ENCODE measurements at places on chromosomes 13 and 19. TPM values are rescaled to one million over a fixed set of nuclear protein-coding genes. Genes with fewer than 3 reads are reported as not detected.

DNA sequence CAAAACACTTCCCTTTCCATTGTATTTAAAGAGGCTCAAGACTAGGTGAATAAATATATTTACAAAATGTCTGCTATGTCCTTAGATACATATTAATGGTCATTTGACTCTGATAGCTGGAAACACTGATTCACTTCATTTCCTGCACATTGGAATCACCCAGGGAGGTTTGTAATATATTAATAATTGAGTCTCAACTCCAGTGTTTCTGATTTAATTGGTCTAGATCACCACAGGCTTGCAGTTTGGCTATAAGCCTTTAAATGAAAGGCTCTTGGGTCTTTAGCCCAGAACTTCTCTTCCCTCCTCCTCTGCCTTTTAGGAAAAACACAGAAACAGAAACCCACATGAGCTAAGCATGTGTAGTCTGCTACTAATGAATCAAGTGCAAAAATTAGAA lies 378.0 kb downstream of the TBC1D4 start:
- DNase-seq = no peak
- H3K36me3 ChIP-seq = no peaks in the 10 kb centered on the region
- H3K4me3 ChIP-seq = no peak overlapping the region
- no peaks in the 10 kb centered on the region for H3K4me1 ChIP-seq
- no peaks in the 10 kb centered on the region for H3K27me3 ChIP-seq

The NFIX gene
- 0.21 TPM for polyA plus RNA-seq

GRCh38 chr19:38388349-38389100 lies at the start of gene SPRED3:
Gene SPRED3 (plus strand): TSS chr19:38388697. CDS start chr19:38390303, 1,606 bp downstream.
- peak within 1 kb of the TSS; percentile 96 for H3K4me3 ChIP-seq
- DNase-seq = no peak
- H3K4me1 ChIP-seq = peaks cover 13% of the 10 kb centered on the region
- H3K27ac ChIP-seq = peak within 1 kb of the TSS; percentile 90
- H3K36me3 ChIP-seq = no peaks in the 10 kb centered on the region

DNA sequence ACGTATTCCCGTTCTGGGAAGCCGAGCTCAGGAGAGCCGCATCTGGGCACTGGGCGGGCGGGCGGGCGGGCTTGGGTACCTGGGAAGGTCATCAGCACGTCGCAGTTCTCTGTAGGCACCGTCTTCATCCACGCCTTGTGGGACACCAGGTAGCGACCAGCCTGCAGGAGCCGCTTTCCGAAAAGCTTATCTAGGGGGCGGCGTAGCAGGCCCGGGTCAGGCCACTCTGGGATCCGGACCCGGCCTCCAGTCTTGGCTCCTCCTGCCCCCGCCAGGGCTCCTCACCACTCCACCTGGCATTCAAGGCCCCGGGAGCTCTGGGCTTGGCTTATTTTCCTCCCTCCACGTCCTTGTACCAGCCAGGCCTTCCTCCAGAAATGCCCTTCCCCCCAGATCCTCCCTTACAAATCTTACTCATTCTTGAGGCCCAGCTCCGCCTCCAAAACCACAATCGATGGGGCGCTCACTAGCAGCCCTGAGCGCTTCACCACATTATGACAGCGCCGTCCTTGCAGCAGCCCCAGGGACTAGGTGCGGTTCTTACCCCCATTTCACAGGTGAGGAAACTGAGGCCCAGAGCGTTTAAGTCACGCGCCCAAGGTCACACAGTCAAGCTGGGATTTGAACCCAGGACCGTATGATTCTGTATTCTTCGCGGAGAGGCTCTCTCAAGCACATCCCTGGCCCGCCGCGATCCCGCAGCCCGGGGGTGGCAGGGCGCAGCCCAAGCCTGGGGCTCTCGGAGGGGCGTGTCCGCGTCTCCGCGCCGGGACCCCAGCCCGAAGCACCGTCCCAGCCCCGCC lies 843 bp downstream of the ANO8 start:
- peak; percentile 48 for DNase-seq
- no peaks in the 10 kb centered on the region for H3K36me3 ChIP-seq
- peaks cover 16% of the 10 kb centered on the region for H3K27me3 ChIP-seq
- peak overlapping the region; percentile 78 for H3K27ac ChIP-seq
- H3K4me3 ChIP-seq = peak overlapping the region; percentile 90
- H3K4me1 ChIP-seq = peaks cover 30% of the 10 kb centered on the region

GRCh38 chr19:15337202-15337601 lies 4.9 kb upstream of the BRD4 start:
- peaks cover 29% of the 10 kb centered on the region for H3K4me1 ChIP-seq
- no peak for DNase-seq
- no peaks in the 10 kb centered on the region for H3K27me3 ChIP-seq
- no peak overlapping the region for H3K27ac ChIP-seq
- no peaks in the 10 kb centered on the region for H3K36me3 ChIP-seq

GRCh38 chr13:85282876-85283275 lies 516.3 kb downstream of the SLITRK6 start:
- H3K36me3 ChIP-seq = no peaks in the 10 kb centered on the region
- H3K4me3 ChIP-seq = no peak overlapping the region
- DNase-seq = no peak
- H3K4me1 ChIP-seq = no peaks in the 10 kb centered on the region

- no peaks in the 10 kb centered on the region for H3K36me3 ChIP-seq
- no peaks in the 10 kb centered on the region for H3K4me1 ChIP-seq
- DNase-seq = no peak
- no peak overlapping the region for H3K27ac ChIP-seq
Measured at GRCh38 chr19:28446511-28446910, 766.4 kb downstream of the UQCRFS1 start.

- H3K27me3 ChIP-seq = no peaks in the 10 kb centered on the region
- peak overlapping the region; percentile 75 for H3K4me3 ChIP-seq
- no peak for DNase-seq
- H3K36me3 ChIP-seq = no peaks in the 10 kb centered on the region
- peaks cover 7% of the 10 kb centered on the region for H3K4me1 ChIP-seq
Measured at GRCh38 chr19:38793177-38793576, 4.2 kb downstream of the LGALS7B start.

DNA sequence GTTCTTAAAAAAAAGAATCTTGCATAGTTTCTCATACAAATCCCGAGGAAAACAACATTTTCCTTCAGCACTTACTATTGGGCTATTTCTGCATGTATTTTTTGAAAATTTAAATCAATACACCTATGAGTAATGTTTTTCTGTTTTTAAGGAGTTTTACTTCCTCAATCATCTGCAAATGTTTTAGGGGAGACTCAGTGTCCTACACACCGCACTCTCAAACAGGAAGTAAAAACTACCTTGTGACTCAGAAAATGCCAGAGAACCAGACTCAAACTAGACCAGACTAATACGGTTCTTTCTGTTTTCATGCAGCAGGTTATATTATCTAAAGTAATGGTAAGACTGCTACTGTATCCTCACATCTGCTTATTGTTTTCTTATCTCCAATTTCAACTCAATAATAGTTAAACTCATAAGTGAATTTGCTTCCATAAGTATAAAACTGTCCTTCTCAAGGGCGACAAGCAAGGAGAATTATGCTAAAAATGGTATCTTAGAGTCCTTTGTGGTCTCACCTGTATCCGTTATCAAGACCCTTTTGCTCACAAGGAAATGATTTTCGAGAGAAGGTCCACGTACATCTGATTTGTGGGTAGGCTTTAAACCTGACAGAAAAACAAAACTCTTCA lies 52.5 kb downstream of the FLT3 start:
- H3K36me3 ChIP-seq = no peaks in the 10 kb centered on the region
- peak overlapping the region; percentile 78 for H3K4me3 ChIP-seq
- H3K27me3 ChIP-seq = no peaks in the 10 kb centered on the region
- peak; percentile 81 for DNase-seq
- peak overlapping the region; percentile 87 for H3K27ac ChIP-seq
- peaks cover 42% of the 10 kb centered on the region for H3K4me1 ChIP-seq

- H3K36me3 ChIP-seq = no peaks in the 10 kb centered on the region
- H3K4me1 ChIP-seq = no peaks in the 10 kb centered on the region
- H3K27me3 ChIP-seq = peaks cover 59% of the 10 kb centered on the region
- no peak overlapping the region for H3K27ac ChIP-seq
- DNase-seq = no peak
Measured at GRCh38 chr13:110421696-110422385, 114.8 kb downstream of the COL4A2 start.

GRCh38 chr13:51713807-51714206 lies 90.2 kb downstream of the DHRS12 start:
- no peak for DNase-seq
- H3K36me3 ChIP-seq = no peaks in the 10 kb centered on the region
- no peak overlapping the region for H3K4me3 ChIP-seq
- H3K27ac ChIP-seq = no peak overlapping the region
- no peaks in the 10 kb centered on the region for H3K27me3 ChIP-seq
- H3K4me1 ChIP-seq = peaks cover 5% of the 10 kb centered on the region

GRCh38 chr13:40317980-40318327 lies 348.5 kb downstream of the FOXO1 start:
- H3K27ac ChIP-seq = no peak overlapping the region
- DNase-seq = no peak
- no peaks in the 10 kb centered on the region for H3K27me3 ChIP-seq
- H3K4me1 ChIP-seq = peaks cover 55% of the 10 kb centered on the region
- no peaks in the 10 kb centered on the region for H3K36me3 ChIP-seq

DNA sequence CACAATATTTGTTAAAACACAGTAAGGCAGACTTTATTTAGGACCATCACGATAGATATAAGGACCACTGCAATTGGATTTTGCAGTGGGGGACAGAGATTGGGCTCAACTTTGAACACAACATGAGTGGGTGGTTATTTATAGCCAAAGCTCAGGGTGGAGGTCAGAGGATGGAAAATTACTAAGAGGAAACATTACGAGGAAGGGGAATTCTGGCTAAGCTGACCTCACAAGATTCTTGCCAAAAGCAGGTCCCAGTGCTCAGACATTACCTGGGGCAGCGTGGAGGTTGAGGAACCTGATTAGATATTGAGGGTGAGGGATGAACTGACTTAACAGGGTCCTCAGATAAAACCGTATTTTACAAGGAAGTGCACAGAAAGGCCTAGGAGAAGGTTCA lies 88.9 kb upstream of the NBEA start:
- H3K4me3 ChIP-seq = no peak overlapping the region
- H3K27me3 ChIP-seq = no peaks in the 10 kb centered on the region
- no peaks in the 10 kb centered on the region for H3K36me3 ChIP-seq
- H3K4me1 ChIP-seq = no peaks in the 10 kb centered on the region
- no peak overlapping the region for H3K27ac ChIP-seq

DNA sequence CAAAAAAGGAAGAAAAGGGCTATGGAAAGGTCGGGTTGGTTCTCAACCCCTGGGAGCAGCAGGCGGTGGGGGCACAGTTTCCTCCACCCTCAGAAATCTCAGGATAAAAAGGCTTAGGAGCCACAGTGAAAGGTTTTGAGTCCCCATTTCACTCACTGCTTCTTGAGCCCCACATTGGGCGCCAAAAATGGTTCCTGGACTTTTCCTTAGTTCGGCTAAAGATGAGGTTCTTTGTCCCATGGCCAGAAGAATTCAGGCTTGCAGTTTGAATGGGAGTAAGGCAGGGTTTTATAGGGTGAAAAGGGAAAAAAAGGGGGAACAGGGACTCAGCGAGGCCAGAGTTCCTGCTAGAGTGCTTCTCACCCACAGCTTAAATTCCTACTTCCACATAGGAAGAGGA lies 179.5 kb downstream of the GGACT start:
- no peaks in the 10 kb centered on the region for H3K4me1 ChIP-seq
- H3K27ac ChIP-seq = no peak overlapping the region
- no peak for DNase-seq
- peaks cover 30% of the 10 kb centered on the region for H3K36me3 ChIP-seq
- H3K27me3 ChIP-seq = no peaks in the 10 kb centered on the region

- no peak overlapping the region for H3K27ac ChIP-seq
- no peaks in the 10 kb centered on the region for H3K4me1 ChIP-seq
- H3K27me3 ChIP-seq = no peaks in the 10 kb centered on the region
- no peaks in the 10 kb centered on the region for H3K36me3 ChIP-seq
- DNase-seq = no peak
Measured at GRCh38 chr13:105785436-105785835, 750.0 kb downstream of the EFNB2 start.

The NLRP9 gene
- not detected for polyA plus RNA-seq

DNA sequence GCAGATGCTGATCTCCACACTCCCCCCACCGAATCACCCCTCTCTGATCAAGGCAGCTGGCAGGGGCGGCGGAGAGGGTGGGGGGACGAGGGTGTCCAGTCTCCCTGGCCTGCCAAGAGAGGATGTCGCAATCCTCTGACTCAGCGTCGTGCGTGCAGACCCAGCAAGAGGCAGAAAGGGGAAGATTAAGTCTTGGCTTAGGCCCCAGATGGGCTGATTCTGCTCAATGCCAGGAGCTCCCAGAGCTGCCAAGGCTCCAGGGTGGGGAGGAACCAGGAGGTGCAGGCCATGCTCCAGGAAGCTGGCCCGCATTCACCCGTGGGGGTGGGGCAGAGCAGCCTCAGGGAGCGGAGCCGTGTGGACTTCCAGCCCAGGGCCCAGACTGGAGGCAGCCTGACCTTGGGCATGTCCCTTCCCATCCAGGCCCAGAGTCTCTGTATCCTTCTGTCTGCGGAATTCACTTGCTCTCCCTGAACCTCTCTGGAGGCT lies 6.6 kb upstream of the BCL3 start:
- H3K4me1 ChIP-seq = peaks cover 38% of the 10 kb centered on the region
- H3K27ac ChIP-seq = no peak overlapping the region
- no peaks in the 10 kb centered on the region for H3K27me3 ChIP-seq
- H3K36me3 ChIP-seq = no peaks in the 10 kb centered on the region

DNA sequence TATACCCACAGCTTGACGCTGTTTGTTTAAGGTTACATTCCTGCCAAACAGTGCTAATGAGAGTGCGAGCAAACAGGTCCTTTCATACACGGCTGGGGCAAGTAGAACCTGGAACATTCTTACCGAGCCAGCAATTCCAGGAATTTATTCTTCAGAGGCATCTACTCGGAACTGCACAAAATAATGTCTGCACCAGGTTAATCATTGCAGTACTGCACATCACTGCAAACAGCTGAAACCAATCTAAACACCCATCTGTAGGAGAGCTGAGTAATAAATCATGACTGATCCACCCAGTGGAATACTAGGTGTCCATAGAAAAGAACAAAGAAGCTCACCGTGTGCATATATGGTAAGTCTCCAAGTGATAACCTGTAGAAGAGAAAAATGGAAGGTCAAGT lies 1.2 kb upstream of the ZNF579 start:
- H3K27ac ChIP-seq = no peak overlapping the region
- H3K4me1 ChIP-seq = peaks cover 44% of the 10 kb centered on the region
- DNase-seq = no peak
- no peaks in the 10 kb centered on the region for H3K27me3 ChIP-seq
- peaks cover 6% of the 10 kb centered on the region for H3K36me3 ChIP-seq

The PODNL1 gene
- not detected for polyA plus RNA-seq

The KLK11 gene
- not detected for polyA plus RNA-seq

- no peak overlapping the region for H3K4me3 ChIP-seq
- no peak for DNase-seq
- H3K27ac ChIP-seq = no peak overlapping the region
- H3K36me3 ChIP-seq = no peaks in the 10 kb centered on the region
- H3K27me3 ChIP-seq = peaks cover 11% of the 10 kb centered on the region
Measured at GRCh38 chr13:111411919-111412650, 91.6 kb downstream of the TEX29 start.

The PPFIA3 gene
- not detected for polyA plus RNA-seq

DNA sequence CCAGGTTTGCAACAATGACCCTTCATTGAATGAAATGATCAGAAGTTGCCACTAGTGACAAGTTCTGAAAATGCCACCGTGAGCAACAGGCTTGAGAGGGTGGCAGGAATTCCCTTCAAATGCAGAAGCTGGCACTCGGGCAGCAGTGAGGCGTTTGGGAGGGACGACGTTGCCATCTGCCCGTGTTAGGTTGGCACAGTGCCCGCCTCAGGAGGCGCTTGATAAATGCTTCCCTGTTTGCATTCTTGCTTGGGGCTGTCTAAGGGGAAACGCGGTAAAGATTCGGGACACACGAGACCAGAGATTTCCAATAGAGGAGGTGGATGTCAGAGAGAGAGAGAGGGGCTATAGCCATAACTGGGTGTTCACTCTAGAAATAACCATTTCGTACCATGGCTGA lies 101.9 kb downstream of the TEX29 start:
- DNase-seq = no peak
- peaks cover 4% of the 10 kb centered on the region for H3K27me3 ChIP-seq
- no peak overlapping the region for H3K4me3 ChIP-seq
- no peaks in the 10 kb centered on the region for H3K36me3 ChIP-seq
- H3K4me1 ChIP-seq = no peaks in the 10 kb centered on the region

The PRX gene
- polyA plus RNA-seq = 0.35 TPM

Measured in naive B cell (primary cell).